Activated CD8-positive, alpha-beta T cell treated with anti-CD3 and anti-CD28 coated beads, Interleukin-2, amount 10 ng/mL, durations not matched to agents 7 days and 5 days (primary cell): ENCODE measurements at places on chromosomes 6 and 20. TPM values are rescaled to one million over a fixed set of nuclear protein-coding genes. Genes with fewer than 3 reads are reported as not detected.

C6orf15 gene
- not detected for total RNA-seq

- H3K27ac ChIP-seq, result no peak overlapping the region
- H3K4me1 ChIP-seq, result peaks cover 8% of the 10 kb centered on the region
- H3K4me3 ChIP-seq, result no peak overlapping the region
- no peak for DNase-seq
- no peaks in the 10 kb centered on the region for H3K27me3 ChIP-seq
Observed at GRCh38 chr6:108673602-108674001, 112.9 kb downstream of the FOXO3 start.

SMLR1 gene
- not detected for total RNA-seq

- no peak for DNase-seq
- no peak overlapping the region for H3K4me3 ChIP-seq
- no peak overlapping the region for H3K27ac ChIP-seq
- H3K4me1 ChIP-seq, result peaks cover 24% of the 10 kb centered on the region
Observed at GRCh38 chr6:156791320-156791850, 14.2 kb downstream of the ARID1B start.

- peak overlapping the region; percentile 43 for H3K4me3 ChIP-seq
- H3K36me3 ChIP-seq, result no peaks in the 10 kb centered on the region
- peak overlapping the region; percentile 60 for H3K27ac ChIP-seq
- H3K4me1 ChIP-seq, result peaks cover 16% of the 10 kb centered on the region
- peaks cover 4% of the 10 kb centered on the region for H3K27me3 ChIP-seq
- DNase-seq, result no peak
Observed at GRCh38 chr6:84588697-84589080, 175.7 kb downstream of the TBX18 start.

MICB gene
- total RNA-seq, result 49.0 TPM

DNA sequence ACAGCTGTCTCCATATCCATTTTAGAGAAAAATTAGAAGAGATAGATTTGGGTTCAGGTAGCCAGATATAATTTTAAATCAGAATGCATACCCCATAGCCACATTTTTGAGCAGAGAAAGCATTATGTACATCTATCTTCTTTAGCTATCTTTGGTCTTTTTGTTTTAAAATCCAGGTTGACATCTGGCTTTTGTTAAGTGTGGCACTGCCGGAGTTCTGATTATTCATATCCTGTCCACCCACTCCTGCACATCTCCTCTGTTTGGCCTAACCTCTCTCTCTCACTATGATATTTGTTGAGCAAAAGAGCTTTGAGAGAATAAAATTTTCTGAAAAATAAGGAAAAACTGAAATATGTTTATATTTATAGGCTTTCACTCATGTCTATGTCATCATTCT is 189.7 kb downstream of the PACRG start:
- H3K4me3 ChIP-seq, result no peak overlapping the region
- no peaks in the 10 kb centered on the region for H3K27me3 ChIP-seq
- no peak for DNase-seq

- H3K4me3 ChIP-seq, result no peak overlapping the region
- no peak overlapping the region for H3K27ac ChIP-seq
- no peaks in the 10 kb centered on the region for H3K36me3 ChIP-seq
- H3K4me1 ChIP-seq, result no peaks in the 10 kb centered on the region
Observed at GRCh38 chr6:29483186-29483585, 4.6 kb downstream of the MAS1L start.

DNA sequence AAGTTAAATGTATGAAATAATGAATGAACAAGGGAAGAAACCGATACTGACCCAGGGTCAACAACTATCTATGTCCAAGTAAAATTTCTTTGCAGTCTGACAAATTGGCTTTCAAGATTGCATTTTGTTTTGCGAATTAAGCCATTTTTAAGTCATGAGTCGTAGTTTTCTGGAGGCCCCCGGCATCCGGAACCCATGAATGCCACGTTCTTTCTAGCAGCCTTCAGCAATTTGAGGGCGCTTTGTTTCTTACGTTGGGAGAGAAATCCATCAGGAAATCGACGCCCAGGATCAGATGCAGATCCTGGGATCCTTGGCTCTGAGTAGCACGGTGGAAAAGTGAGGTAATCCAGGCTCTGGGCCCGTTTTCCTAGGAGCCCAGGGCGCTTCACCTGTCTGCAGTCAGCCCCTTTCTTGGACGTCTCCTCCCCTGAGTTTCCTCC is 309 bp upstream of the ABRACL start:
- no peak for DNase-seq
- peaks cover 21% of the 10 kb centered on the region for H3K4me1 ChIP-seq
- H3K27ac ChIP-seq, result peak overlapping the region; percentile 89
- H3K27me3 ChIP-seq, result no peaks in the 10 kb centered on the region
- H3K36me3 ChIP-seq, result peaks cover 7% of the 10 kb centered on the region

DNA sequence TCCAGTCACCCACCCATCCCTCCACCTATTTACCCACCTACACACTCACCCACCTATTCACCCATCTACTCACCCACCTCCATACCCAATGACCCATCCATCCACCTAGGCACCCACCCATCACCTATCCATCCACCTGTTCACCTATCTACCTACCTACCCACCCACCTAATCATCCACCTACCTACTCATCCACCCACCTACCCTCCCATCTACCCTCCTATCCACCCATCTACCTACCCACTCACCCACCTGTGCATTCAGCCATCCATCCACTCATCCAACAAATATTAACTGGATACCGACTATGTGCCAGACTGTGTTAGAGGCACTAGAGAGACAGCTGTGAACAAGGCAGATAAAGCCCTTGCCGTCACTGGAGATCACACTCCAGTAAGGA is 40.3 kb downstream of the RSPO4 start:
- no peaks in the 10 kb centered on the region for H3K4me1 ChIP-seq
- H3K27me3 ChIP-seq, result no peaks in the 10 kb centered on the region
- H3K27ac ChIP-seq, result no peak overlapping the region
- no peak for DNase-seq

HRH3 gene
- total RNA-seq, result not detected
